ENCODE measurements at places on chromosomes 6 and 20.

DNA sequence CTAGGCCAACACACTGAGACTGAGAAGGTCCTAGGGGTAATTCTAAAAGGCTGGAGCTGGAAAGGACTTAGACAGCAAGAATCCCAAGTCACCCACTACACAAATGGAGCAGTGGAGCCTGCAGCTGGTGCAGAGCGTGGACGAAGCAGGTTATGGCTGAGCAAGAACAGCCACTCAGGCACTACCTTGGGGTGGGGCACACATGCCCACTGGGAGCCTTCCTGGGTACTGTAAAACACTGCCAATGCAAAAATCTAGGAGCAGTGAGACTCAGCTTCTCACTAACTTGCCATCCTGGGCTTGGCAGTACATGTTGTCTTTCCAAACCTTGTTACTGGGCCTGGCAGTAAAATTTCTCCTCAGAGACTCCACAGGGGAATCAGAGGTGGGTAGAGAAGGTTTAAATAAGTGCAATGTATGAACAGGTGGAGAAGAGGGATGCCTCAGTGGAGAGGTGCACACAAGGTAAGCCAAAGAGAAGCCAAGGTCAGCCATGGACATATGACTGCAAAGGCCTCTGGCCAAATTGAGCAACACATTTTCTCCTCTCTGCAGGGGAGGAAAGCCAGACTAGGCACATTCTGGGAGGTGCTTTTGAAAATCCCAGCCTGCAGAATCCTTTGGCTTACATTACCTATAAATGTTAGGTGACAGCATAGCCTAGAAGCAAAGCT is 105.6 kb downstream of the TNFRSF21 start:
- no peak for DNase-seq

DNA sequence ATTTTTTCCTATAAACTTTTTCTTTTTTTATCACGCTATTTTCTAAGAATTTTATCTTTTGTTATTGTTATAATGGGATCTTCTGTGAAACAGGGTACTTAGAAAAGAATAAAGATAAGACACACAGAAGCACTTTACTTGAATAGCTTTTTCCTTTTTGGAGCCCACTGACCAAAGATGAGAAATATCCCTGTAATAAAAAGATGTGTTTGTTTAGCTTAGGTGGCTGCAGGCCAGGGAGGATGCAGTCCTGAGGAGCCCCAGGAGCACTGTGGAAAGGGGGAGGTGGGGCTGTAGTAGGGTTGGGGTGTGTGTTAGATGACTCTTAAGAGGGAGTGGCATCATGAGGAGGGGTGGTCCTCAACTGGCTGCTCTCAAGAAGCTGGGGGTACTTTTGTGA is 128.6 kb downstream of the ARID1B start:
- no peak for DNase-seq

DNA sequence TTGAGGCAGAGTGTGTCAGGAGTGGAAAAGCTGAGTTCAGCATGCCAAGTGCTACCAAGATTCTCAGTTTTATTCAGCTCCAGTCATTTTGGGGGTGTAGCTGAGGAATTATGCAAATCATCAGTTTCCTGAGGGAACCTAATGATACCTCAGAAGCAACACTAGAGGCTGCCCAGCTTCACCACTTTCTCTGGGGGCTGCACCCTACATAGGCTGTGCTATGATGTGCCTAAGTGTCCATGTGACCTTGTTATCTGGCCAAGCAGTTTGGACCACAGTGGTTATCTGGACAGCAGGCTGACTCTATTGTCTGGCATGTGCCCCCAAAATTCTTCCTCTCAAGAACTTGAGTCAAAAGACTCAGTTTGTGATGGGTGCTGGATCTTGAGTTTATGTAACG is 374.6 kb upstream of the SYNCRIP start:
- DNase-seq, result no peak

GRCh38 chr20:43535370-43536004 is 23.3 kb upstream of the SGK2 start:
- DNase-seq, result no peak

DNA sequence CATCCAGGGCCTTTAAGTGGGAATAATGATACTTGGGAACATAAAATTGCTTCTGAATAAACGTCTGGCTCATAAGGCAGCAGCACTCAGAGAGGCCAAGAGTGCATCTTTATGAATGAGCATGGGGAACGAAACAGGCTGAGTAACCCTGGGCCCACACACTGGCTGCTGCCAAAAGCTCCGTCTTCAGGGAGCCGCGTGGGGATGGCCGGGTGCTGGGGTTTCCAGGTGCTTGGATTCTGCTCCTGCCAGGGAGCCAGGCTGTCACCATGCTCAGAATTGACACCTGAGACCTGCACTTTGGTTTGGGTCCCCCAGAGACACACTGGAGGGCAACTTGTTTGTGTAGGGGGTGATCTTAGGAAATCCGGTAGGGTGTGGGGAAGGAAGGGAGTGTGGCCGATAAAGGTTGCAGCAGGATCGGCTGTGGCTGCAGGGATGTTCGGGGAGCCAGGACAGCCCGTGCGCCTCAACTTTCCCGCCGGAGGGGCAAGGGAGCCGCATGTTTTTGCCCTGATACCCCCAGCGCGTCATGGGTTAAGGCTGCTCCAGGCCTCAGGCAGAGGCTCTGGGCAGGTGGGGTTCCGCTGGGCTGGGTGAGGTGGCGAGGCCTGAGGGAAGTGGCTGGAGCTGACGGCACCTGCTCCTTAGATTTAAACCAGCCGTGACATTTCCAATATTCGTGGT is 101.8 kb downstream of the YTHDF1 start:
- DNase-seq, result no peak

GRCh38 chr20:63042448-63043071 is 35.8 kb upstream of the BHLHE23 start:
- DNase-seq, result no peak

- no peak for DNase-seq
Measured at GRCh38 chr6:31158863-31159855, 770 bp downstream of the TCF19 start.

DNA sequence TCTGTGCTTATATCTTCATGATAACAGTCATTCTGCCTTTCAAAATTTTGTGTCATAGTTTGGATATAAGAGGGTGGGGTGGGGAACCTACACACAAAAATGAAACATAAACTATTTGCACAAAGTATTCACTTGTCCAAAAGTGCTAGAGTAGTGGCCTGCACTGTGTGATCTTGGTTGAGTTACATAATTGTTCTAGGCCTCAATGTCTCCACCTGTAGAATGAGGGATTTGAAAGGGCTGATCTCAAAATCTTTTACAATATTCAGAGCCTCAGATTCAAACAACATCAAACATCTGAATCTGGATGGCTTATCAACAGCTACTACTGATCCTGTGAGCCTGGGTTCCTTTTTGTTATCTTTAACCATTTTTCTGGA is 64.3 kb upstream of the TMEM30A start:
- DNase-seq, result no peak

DNA sequence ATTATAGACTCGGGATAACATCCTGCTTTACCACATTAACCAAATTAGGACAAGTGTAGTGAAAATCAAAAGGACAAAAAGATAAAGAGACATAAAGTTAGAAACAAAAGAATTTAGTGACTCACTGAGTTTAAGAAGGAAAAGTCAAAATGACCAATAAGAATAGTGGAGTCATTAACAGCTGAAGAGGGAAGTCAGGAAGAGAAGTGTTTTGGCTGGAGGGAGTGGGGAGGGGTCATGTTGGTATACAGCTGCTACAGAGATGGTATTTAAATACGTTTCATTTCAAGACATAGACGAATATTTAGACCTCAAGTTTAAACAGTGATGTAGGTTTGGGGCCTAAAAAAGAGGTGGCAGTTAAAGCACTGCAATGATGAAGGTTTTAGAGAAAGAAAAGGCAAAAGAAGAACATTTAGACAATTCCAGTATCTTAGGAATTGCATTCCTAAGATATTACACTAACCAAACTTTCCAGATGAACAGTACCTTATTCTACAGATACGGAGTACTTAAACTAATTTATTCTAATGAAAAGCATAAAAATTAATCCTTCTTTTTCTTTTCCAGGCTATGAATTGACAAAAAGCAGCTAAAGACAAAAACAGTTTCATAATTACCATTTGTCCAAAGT is 10.6 kb downstream of the FKBP5 start:
- no peak for DNase-seq

- DNase-seq, result no peak
Measured at GRCh38 chr6:54282186-54282585, 26.1 kb upstream of the TINAG start.

DNA sequence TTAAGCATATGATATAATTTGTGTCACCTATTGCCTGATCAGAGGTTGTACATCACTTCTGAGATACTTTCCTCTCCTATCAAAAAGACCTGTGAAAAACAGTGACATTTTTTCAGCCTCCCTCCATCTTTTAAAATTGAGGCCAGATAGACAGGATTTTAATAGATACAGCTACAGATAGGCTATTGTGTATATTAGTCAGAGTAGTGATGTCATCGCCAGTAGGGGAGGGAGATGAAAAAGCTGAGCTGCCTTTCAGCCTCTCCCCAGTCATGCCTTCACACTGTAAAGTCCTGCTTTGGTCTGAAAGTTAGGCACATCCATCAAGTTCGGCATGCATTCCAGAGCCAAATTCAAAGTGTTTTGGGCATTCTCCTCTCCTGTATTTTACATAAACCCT is 7.9 kb upstream of the PABPC1L start:
- no peak for DNase-seq

DNA sequence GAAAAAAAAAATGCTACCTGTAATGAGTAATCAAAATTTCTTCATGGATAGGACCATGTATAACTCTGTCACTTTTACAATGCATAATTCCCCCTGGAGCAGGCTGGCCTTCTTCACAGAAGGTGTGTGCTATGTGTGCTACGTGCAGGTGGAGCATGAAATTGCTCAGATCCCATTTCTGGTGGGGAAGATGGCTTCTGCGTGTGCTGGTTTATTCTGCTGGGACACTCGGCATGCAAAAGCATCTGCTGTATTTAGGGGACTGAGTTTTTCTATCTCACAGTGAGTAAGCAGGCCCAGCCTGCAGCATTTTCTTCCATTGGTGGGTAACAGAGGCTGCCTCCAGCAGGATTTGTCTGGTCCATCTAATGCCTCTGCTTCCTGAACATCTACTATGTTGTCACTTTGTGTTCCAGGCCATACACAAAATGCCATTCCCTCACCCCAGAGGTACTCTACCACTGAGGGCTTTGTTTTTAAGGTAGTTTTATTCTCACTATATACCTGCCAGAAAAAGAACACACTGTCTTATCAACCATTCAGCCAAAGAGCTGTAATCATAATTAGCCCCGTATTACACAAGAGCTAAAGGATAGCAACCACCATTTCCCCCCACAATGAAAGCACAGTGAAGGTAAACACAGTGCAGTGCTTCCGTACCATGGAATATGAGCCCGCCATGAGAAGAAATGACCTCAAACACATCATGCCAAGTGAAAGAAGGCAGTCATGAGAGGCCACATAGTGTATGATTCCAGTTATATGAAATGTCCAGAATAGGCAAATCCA is 62.4 kb downstream of the SYNDIG1 start:
- DNase-seq, result no peak

DNA sequence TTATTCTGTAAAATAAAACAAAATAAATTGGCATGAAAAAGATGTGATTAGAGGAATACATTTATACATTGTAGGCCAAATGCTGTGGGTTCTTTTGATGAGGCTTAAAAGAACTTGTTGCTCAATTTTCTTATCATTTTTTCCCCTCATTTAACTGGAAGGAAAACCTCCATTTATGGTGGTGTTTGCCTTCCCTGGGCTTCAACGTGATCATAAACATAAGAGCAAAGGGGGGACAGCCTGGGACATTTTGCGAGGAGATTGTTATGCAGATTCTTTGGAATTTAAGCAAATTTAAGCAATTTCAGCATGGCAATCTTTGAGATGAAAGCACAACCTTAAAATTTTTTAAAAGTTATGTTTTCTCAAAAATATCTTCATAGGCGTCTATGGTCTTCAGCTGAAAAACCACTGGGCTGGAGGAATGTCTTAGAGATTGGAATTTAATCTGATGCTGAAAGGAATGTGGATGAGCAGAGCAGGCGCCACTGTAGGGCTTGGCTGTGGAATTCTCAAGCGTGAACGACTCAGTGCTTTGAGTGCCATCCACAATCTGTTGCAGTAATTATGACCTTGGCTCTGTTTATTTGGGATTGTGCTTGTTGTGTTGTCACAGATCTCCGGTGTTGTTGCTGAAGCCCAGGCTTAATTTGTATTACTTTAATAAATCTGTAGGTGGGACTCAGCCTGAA is 149.4 kb upstream of the MLIP start:
- DNase-seq, result no peak

GRCh38 chr6:156794546-156795354 is 17.6 kb downstream of the ARID1B start:
- DNase-seq, result no peak

GRCh38 chr20:32968478-32969241 is 35.6 kb downstream of the SUN5 start:
- DNase-seq, result peak; percentile 61

GRCh38 chr6:136641873-136642465 is 91.7 kb upstream of the MAP7 start:
- DNase-seq, result no peak

- no peak for DNase-seq
Measured at GRCh38 chr6:45132658-45133294, 195.4 kb upstream of the RUNX2 start.

DNA sequence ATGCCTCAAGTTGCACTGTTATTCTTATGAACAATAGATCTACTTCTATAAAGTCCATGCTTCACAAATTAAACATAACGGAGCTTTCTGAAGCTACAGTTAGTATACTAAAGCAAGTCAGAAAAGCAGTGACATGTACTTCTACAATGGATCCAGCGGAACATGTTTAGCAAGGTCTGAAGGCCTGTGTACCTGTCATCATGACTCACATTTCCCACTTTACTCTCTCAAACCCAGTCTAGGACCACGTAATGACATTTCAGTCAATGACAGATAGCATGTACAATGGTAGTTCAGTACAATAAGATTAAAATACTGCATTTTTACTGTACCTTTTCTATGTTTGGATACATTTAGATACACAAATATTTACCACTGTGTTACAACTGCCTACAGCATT is 132.1 kb downstream of the MMS22L start:
- no peak for DNase-seq

DNA sequence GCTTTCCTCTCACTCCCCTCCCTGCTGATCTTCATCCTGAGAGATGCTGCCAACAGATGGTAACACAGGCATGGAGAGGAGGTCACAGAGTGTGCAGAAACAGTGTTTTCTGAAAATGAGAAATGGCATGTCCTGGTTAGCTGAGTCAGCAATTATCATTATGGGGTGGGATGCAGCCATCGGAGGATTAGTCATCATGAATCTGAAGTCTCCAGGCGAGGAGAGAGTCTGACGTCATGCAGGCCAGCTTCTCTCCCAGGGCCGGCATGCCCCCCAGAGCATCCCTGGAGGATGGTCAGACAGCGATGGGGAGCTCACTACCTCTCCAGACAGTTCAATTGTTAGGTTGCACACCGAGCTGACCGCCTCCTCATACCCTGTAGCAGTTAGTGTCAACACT is 4.7 kb upstream of the GTSF1L start:
- no peak for DNase-seq
